ENCODE measurements at places on chromosomes 16 and 17.

DNA sequence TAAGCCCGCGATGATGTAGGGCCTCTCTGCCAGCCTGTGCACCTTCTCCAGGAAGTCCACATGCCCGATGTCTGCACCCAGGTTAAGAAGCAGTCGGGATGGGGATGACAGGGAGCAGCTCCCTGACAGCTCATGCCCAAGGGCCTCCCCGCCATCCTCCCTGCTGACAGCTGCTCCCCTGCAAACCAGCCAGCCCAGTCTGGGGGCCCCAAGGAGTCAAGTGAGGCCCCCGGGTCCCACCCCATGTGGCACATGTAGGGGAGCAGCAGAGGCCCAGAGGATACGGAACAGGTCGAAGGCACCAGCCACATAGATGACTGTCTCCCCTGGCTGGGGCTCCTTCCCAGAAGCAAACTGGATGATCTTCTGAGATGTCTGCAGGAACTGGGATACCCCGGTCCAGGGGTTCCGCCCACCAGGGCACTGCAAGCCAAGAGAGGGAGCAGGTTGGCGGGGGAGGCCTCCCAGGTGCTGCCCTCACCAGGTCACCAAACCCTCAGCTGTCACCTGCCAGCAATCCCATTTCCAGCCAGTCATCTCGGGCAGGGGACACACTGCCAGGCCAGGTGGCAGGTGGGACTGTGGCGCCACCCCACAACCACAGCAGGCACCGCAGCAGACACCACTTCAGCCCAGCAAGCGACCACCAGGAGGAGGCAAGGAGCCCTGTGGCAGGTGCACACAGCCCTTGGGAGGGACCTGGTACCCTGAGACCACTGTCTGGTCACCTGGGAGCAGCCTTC lies 4.6 kb downstream of the PCYT2 start:
- DNase-seq: no peak

DNA sequence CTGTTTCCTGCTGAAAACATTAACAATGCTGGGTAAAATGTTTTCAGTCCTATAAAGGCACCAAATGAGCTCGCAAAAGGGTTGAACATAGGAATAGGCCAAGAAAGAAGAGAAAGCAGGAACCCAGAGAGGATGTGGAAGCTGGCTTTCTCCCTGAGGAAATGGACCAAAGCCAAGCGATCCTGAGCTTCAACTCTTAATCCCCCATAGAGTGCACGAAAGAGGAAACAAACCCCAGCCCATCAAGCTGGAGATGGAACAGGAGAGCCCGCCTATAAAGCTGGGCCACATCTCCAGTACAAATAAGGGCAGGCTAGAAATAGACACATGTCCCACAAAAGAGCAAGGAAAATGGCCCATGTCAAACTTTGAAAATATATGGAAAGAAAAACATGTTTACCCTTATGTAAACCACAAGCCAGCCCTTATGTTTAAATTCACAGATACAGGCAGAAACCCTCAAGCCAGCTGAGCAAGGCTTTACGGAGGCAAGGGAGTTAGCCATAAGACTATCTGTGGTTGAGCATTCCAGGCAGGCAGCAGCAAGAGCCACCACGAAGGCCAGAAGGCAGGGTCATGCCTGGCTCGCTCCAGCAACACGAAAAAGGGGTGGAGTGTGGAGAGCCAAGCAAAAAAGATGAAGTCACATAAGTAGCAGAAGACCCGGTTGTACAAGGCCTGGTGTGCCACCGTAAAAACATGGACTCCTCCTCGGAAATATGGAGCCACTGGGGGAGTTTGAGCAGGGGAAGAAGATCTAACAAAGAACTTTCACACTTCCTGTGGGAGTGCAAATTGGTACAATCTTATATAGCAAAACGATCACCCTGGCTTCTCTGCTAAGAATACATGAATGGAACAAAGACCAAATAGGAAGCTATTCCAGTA lies 27.8 kb downstream of the COPRS start:
- DNase-seq: no peak

- DNase-seq: no peak
These were observed 367.8 kb upstream of the SOX9 start for GRCh38 chr17:71753070-71753469.

GRCh38 chr17:55536205-55536604 lies 25.0 kb upstream of the SMIM36 start:
- DNase-seq: no peak

GRCh38 chr17:10292057-10292937 lies 80.5 kb downstream of the MYH13 start:
- no peak for DNase-seq

DNA sequence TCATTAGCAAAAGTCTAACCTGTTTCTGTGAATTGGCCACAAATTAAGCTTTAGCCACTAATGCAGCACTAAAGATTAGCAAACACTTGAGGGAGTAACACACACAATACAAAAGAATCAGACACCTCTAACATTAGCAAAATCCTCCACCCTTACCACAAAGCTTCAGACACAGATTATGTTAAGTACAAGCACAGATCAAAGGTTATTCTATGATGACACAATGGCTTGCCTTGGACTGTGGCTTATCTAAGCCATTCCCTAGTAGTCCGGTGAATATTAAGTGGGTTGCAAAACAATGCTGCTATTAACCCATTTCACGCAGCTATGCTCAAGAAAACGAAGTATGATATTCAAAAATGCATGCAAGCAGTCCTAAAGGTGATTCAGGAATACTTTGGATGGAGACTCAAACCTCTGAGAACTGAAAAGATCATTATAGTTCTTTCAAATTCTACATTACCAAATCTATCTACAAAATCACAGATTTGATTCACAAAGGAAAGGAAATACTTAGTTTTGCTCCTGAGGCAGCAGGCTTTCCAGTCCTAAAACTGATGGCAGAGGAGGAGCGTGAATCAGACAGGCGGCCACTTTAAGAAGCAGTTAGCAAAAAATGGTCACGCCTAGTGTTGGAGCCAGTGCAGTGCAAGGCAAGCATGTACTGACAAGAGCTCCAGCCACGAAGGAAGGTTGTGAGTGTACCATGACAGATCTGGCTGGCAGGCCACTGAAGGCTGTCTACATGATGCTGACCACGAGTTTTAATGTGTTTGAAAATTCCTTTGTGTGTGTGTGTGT lies 67.2 kb downstream of the PARN start:
- DNase-seq: no peak

GRCh38 chr16:88965826-88966480 lies 11.1 kb downstream of the CBFA2T3 start:
- no peak for DNase-seq

DNA sequence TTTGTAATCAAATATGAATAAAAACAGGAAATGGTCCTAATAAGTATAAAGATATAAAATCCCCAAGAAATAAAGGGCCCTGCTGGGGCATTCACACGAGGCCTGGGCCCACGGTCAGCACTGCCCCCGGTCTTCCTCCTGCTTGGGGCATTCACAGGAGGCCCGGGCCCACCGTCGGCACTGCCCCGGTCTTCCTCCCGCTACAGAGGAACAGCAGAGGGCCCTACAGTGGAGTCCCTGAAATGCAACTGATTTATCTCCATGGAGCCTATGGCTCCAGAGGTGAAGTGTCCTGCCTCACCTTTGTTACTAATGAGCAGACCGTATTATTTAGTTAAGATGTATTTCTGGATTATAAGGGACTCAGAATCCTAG lies 46.5 kb downstream of the MAP1LC3B start:
- no peak for DNase-seq

DNA sequence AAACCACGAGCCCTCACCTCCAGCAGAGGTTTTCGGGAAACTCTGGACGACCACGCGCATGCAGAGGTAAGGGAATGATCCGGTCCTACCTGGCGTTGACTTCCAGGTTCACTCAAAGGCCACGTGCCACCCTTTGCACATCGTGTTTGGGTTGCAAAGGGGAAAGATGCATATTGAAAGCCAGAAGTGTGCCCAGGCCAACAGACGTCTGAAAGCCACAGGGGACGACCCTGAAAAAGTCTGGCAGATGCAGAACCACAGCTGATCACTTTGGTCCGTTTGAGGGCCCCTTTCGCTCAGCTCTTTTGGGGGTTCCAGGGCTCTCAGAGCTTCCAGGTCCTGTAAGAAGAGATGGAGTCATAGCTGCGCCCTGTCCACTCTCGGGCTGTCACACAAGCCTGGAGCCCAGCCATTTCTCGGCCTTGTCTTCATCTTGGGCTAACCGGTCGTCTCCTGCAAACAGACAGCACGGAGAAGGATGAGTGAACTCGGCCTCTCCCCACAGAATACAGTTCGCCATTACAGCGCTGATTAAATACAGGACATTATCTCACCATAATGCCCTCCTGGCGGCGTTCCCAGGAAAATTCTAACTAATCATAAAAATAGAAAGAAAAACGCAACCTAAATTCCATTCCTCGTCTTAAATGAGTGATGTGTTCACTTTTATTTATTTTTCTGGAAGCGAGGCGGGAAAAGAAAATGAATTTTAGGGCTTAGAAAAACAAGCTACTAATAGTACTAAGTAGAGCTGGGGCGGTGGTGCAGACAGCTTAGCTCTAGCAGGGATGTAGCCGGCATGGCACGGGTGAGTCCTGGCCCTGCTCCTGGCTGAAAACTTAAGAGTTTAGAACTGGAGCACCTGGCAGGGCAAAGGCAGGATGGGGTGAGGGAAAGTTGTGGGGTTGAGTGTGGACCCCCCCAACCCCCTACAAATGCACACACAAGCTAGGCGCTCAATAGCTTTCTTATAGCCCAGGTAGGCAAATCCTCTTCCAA lies 45.5 kb upstream of the ZFHX3 start:
- DNase-seq: no peak

GRCh38 chr16:11666103-11667055 lies 1.9 kb upstream of the SNN start:
- no peak for DNase-seq

DNA sequence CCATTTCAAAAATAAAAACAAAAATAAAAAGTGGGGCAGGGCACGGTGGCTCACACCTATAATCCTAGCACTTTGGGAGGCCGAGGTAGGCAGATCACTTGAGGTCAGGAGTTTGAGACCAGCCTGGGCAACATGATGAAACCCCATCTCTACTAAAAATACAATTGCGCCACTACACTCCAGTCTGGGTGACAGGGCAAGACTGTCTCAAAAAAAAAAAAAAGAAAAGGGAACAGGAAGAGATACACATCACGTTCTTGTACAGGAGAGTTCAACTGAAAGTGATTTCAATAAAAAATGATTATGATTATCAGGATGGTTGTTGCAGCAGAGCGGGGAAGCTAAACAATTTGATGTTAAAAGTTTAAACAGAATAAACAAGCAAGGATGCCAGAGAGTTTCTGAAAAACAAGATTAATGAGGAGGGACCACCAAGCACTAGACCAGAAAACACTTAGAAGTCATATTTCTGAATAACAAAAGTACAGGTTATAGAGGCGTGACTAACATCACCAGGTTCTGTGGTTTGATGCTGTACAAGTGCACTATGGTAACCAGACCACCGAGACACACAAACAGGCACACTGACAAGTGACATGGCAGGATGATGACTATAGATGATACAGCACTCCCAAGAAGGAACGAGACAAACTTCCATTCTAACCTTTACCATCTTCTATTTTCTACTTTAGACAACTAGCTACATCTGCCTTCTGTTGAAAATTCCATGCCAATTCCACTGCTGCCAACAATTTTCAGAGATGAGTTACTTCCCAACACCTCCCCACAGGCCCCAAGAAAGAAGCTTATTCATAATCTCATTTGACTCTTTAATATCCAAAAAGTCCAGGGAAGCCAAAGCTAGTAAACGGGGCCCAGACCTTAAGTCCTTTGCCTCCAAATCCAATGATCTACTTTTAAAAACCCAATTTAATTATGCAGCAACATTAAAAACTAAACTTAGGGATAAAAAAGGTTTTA lies 11.8 kb downstream of the DNAJA2 start:
- DNase-seq: no peak

- DNase-seq: no peak
These were observed 12.7 kb upstream of the CHD3 start for GRCh38 chr17:7875804-7876370.

- DNase-seq: peak; percentile 88
These were observed 15.4 kb downstream of the FLYWCH1 start for GRCh38 chr16:2927010-2927646.

GRCh38 chr17:7955414-7956227 lies 23.6 kb downstream of the CNTROB start:
- no peak for DNase-seq

- no peak for DNase-seq
These were observed 27.2 kb downstream of the HASPIN start for GRCh38 chr17:3750926-3751325.

Data from stimulated activated CD4-positive, alpha-beta T cell treated with anti-CD3 and anti-CD28 coated beads, TNF-alpha, amount 100 ng/mL, for 24 hours (primary cell).